Panc1 (cell line): ENCODE measurements at places on chromosomes 11 and 22. TPM values are rescaled to one million over a fixed set of nuclear protein-coding genes. Genes with fewer than 3 reads are reported as not detected.

DNA sequence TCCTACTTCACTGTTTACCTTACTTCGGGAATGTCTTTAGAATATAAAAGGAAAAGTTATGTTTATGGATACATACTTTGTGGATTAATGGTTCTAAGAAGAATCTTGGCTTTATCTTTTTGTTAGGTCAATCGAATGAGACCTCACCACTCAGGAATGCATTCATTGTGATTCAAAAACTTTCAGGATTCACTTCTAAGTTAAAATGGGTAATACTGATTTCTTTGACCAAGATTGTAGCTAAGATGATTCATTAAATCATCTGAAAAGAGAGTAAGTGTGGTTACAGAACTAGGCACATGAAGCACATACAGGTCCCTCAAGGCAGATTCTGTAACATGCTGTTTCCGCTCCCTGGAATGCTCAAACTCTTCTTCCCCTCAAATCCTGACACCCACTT is 716.4 kb downstream of the KCNA4 start:
- no peak for DNase-seq

DNA sequence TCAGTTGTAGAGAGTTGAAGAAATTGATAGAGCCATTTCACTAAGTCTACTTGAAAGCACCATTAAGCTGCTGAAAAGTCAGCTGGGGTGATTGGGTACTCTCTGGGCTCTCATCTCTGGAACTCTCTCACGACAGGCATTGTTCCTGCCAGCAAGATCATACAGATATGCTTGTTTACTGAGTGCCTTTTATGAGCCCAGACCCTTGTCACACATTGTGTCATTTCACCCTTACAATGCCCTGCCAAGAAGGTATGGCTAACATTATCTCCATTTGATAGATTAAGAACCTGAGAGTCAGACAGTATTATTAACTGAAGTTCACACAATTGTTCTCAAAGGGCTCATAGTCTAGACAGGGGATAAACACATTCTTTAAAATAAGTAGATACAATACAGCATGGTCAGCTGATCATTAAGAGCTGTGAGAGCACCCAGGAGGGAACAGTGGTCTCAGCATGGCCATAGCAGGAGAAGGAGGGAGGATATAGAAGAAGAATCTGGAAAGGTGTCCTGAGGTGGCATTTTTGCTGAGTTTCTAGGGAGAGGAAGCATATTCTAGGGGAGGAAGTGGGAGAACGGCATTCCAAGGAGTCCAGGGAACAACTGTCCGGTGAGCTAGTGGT is 580.5 kb downstream of the INSC start:
- DNase-seq: no peak

DNA sequence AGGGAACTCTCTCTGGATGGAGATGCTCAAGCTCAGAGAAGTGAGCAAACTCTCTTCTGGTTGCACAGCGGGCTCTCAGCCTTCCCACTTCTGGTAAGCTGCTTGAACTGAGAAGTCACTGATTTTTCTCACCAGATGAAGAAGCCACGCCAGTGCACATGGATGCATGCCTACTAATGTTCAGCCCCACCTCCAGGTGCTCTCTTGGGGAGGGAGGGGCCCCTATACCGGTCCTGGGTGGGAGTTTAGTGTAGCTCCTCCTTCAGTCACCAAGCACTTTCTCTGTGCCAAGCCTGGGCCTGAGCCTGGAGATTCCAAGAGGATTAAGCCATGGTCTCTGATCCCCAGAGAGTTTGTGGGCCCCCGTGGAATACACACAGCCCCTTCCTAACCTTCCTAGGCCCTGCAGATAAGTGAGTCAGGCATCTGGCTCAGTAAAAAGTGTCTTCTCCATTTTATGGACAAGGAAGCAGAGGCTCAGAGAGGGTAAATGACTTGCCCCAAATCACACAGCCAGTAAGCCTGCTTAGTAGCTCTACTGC is 142.2 kb downstream of the ST3GAL4 start:
- no peak for DNase-seq

DNA sequence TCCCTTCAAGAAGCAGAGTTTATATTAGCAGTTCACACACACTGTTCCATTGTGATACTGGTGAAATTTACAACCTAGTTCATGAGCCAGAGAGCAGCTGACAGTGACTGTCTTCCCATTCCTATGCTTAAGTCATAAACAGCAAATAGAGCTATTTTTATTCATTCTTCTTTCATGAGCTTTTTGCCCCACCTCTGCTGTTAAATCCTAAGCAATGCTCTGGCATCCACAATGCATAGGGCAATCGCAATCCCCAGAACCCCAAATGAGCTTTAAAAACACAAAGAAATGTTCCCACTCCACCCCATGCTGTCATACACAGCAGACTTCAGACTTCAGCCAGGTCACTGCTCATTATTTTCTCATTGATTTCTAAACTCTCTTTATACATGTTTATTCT is 307.5 kb downstream of the ETS1 start:
- peak; percentile 61 for DNase-seq

Gene JHY
- 10.1 TPM for total RNA-seq

GRCh38 chr11:12206529-12206928 is 96.1 kb downstream of the MICAL2 start:
- DNase-seq: no peak

DNA sequence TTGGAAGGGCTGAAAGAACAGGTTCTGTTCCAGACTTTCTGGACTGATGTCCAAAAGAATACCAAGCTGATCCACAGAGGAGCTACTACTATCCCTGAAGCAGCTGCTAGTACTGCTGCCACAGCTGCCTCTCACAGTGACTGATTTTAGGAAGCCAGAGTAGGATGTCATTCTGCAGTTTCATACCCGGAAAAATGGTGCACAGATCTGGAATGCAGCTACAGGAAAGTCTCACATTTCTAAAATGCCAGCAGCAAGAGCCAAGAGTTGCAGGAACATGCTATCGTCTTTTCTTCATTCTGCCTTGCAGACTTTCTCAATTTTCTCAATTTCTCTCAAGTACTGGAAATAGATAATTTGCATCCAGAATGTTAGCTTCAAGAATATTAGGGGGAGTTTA is 19.4 kb upstream of the CCDC179 start:
- DNase-seq: no peak

DNA sequence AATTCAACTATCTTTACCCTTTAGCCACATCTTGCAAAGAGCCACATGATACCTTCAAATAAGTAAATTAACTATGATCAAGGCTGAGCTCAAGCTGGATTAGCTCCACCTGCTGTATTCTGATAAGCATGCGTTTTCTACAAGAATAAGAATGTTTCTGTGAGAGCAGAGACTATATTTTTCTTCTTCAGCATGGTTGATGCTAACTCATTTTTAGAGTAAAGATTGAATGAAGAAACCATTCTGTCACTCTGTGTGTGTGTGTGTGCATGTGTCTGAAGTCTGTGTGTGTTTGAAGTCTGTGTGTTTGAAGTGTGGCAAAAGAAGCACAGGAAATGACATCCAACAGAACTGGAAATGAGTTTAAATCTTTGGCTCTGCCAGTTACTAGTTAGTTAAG is 12.0 kb upstream of the LAYN start:
- DNase-seq: no peak

DNA sequence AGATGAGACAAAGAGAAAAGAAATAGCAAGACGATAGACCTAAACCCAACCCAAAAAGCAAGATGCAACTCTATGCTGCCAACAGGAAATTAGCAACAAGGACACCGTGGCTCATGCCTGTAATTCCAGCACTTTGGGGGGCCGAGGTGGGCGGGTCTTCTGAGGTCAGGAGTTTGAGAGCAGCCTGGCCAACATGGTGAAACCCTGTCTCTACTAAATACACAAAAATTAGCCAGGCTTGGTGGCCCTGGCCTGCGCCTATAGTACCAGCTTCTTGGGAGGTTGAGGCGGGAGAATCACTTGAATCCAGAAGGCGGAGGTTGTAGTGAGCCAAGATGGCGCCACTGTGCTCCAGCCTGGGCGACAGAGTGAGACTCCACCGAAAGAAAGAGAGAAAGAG is 24.3 kb upstream of the IL10RA start:
- no peak for DNase-seq

DNA sequence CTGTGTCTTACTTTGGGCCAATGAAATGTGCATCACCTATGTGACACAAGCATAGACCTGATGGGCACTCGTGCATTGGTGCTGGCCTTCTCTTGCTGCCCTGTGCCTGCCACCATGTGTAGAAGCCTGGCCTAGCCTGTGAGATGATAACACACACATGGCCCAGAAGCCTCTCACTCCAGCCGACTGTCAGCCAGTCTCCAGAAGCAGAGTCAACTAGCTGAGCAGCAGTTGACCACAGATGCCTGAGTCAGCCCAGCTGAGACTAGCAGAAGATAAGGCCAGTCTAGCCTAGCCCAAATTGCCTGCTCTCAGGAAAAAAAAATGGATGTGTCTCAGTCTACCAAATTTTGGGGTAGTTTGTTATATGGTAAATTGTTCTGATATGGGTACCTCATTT is 46.2 kb downstream of the CSNK2A3 start:
- no peak for DNase-seq

DNA sequence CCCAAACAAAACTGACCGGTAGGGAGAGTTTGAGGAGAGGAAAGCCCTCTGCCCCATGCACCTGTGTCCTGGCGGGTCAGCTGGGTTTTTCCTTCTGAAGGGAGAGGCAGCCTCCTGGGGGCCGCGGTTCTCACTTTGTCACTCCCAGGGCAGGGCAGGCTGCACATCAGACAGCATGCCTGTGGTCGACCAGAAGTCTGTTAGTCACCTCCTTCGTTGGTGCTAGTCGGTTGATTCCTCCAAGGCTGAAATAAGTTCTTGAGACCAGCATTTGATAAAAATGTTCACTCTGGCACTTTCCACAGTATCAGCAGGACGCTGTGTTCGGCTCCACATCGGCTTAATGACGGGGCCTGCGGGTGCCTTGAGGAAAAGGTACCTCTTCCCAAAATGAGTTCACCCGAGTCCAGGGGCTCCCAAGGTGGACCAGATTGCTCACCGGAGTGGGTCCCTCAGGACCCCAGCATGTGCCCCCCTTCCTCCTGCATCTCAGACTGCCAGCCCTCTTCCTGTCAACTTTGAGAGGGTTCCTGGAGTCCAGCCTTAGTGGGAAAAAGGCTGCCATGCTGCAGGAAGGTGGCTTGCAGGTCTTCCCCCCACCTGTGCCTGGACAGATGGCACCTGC is 373.7 kb upstream of the B3GAT1 start:
- DNase-seq: no peak

Gene CCDC87
- 2.0 TPM for total RNA-seq

DNA sequence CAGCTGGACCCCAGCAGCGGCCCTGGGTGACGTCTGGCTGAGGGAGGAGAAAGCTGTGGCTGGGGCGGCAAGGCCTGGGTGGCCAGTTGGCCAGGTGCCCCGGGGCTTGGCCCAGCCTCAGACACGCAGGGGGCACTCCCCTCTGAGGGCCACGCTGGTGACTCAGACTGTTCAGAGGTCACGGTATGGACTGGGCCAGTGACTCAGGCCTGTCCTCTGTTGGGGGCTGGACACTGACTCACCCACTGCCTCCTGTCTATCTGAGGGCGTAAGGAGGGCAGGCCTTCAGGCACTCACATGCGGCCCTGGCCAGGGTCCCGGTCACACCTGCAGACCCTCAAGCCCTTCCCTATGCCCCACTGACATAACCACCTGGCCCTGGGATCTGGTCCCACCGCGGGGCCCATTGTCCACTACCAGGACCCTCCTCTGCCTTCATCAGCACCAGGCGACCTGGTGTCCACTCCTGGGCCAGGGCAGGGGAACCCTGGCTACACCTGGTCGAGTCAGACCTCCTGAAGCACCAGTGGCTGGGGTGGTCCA is 3.7 kb upstream of the MUC5AC start:
- DNase-seq: peak; percentile 96

DNA sequence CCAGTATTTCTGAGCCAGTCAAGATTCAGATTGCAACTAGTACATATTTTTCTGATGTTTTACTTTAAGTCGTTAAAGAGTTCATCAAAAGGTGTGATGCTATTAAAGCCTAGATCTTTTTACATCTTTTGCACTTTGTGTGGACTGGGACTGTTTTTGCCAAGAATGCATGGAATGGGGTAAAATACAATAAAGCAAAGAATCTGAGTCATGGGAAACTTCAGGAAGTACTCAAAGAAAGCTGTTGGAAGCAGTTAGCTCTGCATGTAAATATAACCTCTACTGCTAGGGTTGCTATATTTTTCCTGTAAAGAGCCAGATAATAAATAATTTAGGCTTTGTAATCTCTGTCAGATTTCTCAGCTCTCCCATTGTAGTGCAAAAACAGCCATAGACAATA is 20.9 kb downstream of the ATXN10 start:
- DNase-seq: no peak

Gene USH1C
- not detected for total RNA-seq

Gene CACNA1I
- total RNA-seq: 0.23 TPM

Gene FGF19
- total RNA-seq: not detected

Gene AMOTL1
- total RNA-seq: 16.0 TPM

DNA sequence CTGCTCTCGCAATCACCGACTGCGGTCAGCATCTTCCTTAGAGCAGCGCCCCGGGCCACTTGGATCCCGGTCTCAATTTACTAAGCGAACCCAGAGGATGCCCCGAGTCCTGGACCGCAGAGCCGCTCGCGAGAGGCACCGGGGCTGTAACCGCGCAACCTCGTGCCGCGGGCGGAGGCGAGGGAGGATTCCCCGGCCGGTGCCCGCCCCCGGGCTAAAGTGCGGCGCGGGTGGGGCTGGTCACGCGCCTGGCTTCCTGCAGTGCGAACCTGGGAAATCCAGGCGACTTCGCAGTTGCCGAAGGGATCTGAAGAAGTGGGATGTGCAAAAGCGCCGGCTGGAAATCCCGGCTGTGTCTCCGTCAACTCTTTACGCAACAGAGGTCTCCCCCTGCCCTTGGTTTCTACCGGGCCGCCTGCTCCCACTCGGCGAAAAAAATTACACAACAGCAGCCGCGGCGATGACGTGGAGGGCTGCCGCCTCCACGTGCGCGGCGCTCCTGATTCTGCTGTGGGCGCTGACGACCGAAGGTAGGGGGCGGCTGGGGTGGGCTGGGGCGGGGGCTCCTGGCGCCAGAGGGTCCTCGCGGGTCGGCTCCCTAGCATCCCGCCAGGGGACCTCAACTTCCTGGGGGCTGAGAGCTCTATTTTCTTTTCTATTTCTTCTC is at the start of gene NCR3LG1:
Gene NCR3LG1, plus strand, starts transcription at position 291 of the 667 bp plus-strand sequence. Its CDS starts 170 bp downstream, at position 461.
- DNase-seq: peak; percentile 36

- DNase-seq: no peak
Observed at GRCh38 chr11:72781313-72782080, 12.3 kb downstream of the STARD10 start.

DNA sequence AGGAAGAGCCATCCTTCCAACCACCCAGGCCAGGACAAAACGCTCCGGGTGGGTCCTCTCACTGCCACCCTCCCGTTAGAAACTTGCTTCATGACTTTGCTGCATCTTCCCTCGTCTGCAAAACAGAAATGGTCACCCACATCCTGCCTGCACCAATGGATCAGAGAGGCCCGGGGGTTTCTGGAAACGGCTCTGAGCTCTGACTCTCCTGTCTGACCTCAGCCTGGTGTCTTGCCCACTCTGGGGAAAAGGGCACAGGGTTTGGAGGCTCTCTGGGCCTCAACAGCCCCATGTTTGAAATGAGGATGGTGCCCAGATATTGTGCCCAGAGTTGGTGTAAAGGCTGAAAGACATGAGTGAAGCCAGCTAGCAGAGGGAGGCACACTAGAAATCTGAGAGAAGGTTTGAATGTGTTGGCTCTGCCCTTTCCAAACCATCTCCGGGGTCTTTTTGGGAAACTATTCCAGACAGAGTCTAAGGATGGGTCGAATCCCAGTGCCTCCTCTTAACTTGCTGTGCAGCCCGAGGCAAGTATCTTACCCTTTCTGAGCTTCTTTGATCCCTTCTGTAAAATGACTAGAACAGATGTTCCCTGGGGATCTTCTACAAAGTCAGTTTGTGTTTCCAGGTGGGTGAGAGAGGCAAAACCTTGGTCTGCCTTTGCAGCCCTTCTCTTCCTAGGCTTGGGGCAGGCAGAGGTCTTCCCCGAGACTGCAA is 2.1 kb downstream of the CRYBB3 start:
- no peak for DNase-seq

GRCh38 chr11:69948256-69949141 is 129.3 kb upstream of the FGF3 start:
- DNase-seq: no peak
